ENCODE measurements at places on chromosomes 2 and 18.
A peak's percentile ranks its signal among the peaks of the same experiment; 100 is the strongest.

- DNase-seq = no peak
These were observed 20.3 kb downstream of the CFAP210 start for GRCh38 chr2:169673921-169674320.

DNA sequence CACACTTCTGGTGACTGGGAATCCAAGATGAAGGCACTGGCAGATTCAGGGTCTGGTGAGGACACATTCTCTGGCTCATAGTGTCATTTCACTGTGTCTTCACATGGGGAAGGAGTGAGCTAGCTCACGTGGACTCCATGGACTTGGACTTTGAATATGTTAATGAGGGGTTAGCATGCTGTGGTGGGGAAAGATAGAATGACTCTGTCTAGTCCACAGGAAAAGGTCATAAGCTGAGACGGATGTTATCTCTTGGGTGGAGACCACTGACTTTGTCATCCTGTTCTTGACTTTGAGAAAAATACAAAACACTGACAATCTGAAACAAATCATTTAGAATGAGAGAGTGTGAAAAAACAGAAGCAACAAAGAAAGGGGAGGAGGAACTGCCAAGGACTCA lies 145.9 kb downstream of the PIK3C3 start:
- DNase-seq = no peak

DNA sequence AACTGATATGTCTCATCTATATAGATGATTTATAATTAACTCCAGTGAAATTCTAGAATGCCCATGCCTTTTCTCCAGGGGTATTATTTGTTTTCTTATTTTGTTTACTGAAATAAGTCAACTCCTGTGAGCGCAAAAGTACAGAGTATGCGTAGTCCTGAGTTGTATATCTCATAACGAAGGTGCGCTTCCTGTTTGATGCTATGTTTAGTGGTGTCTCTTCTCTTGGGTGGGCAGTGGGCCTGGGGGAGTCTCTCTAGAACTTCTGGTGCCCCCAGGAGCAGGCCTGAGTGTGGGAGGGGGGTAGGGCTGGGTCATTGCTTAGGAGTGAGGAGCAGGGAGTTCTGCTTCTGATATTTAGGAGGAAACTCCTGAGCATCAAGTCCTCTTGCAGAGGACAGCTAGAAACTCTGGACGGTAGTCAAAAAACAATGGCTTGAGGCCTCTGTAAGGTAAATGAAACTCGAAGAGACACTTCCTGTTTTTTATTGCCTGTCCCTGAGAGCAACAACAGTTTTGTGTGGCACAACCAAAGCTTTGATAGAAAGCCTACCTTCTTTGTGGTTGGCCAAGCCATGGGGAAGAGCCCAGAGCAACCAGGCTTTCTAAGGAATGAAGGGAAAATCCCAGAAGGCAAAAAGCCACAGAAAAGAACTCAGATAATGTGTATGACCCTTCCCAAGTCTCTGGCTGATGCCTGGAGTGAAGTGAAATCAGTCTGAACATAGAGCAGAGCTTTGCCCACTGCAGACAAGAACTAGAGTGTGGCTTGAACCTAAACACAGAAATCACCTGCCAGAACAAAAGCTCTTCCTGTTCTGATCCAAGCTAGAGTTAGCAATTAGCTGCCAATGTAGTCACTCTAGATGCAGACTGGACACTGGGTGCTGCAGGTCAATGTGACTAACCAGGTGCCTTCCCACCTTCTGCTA lies 8.5 kb upstream of the SP140L start:
- no peak for DNase-seq

- DNase-seq = no peak
These were observed 15.7 kb downstream of the ZEB2 start for GRCh38 chr2:144504218-144504641.

GRCh38 chr2:136051001-136051724 lies 65.7 kb upstream of the DARS1 start:
- DNase-seq = no peak

- DNase-seq = no peak
These were observed 260.5 kb downstream of the CELF4 start for GRCh38 chr18:37305066-37305465.

GRCh38 chr18:36089001-36089400 lies 21.6 kb upstream of the RPRD1A start:
- no peak for DNase-seq

DNA sequence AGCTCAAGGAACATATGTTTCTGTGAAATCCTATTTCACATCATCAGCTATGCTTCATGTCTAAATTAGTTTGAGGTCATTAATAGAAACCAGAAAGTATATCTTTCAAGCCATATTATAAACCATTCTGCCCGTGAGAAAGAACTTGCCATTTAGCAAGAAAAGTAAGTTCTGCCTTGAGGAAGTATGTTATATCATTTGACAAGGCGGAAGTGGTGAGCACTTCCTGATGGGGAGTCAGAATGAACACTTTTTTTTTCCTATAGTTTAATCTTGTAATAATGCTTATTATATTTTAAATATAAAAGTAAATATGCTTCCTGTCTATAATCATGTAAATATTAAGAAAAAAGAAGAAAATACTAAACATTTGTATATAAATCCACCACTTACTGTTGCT lies 39.3 kb upstream of the NRXN1 start:
- DNase-seq = no peak

GRCh38 chr2:166434491-166434890 lies 58.7 kb upstream of the SCN9A start:
- no peak for DNase-seq

DNA sequence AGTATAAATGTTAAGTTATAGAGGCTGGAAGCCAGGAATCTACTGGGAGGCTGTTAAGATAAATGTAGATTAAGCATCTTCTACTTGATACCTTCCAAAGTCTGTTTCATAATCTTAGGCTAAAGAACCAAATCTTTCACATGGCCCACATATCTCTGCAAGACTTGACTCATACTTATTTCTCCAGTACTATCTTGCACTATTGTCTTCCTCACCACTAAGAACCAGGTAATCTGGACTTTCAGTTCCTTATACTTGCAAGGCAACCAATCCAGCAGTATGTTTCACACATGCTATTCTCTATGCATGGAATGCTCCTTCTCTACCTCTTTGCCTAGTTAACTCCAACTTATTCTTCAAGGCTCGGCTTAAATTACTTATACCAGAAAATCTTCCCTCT lies 62.2 kb downstream of the RBMS1 start:
- no peak for DNase-seq

- peak; percentile 89 for DNase-seq
These were observed 331.2 kb upstream of the MYT1L start for GRCh38 chr2:2662037-2662846.

- DNase-seq = no peak
These were observed 170.8 kb downstream of the DDX1 start for GRCh38 chr2:15762449-15762848.

DNA sequence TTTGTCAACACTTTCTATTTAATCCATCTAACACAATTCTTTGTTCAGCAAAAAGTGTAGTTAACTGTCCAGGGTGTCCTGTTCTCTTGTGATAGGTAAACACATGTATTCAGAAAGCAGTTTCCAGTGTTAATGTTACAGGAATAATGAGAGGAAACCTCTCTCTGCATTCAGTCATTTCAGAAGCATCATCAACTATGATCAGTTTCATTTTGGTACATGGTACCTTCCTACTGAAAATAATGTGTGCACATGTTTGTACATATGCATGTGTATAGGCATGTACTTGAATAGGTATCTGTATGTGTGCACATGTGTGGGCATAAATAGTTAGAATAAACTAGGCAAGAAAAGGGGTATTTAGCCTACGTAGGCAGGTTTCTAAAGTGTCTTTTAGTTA lies 16.6 kb downstream of the EFEMP1 start:
- DNase-seq = no peak

GRCh38 chr2:27870724-27871123 lies 19.5 kb downstream of the RBKS start:
- DNase-seq = no peak

GRCh38 chr2:74567881-74568280 lies 13.4 kb downstream of the DOK1 start:
- DNase-seq = no peak

GRCh38 chr2:154960802-154961583 lies 262.5 kb downstream of the KCNJ3 start:
- DNase-seq = no peak

GRCh38 chr18:22983175-22983574 lies 50.0 kb downstream of the RBBP8 start:
- DNase-seq = peak; percentile 35

- DNase-seq = no peak
These were observed 246.3 kb upstream of the NRP2 start for GRCh38 chr2:205435970-205436369.

GRCh38 chr2:213995400-213996105 lies 415.3 kb upstream of the VWC2L start:
- DNase-seq = no peak

GRCh38 chr2:10887476-10887875 lies 24.3 kb upstream of the KCNF1 start:
- no peak for DNase-seq

DNA sequence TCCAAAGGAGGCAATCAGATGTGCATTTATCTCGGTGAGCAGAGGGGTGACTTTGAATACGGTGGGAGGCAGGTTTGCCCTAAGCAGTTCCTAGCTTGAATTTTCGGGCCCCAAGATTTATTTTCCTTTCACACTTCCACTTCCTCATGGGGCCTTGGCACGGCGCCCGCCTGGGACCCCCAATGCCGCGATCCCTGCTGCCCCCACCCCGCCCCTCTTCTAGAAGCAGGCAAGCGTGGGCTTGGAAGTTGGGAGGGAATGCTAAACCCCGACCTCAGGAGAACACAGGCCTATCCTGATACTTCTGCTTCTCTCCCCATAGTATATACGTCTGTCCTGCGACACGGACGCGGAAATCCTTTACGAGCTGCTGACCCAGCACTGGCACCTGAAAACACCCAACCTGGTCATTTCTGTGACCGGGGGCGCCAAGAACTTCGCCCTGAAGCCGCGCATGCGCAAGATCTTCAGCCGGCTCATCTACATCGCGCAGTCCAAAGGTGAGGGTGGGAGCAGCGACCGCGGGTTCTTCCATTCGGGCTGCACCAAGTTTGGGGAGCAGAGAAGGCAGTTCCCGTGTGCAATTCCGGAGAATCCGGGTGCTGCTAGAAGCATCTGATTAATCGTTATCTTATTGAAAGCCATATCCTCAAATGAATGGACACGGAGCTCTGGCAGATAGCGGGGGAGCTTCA lies 21.6 kb downstream of the TRPM8 start:
- DNase-seq = no peak

GRCh38 chr2:216533609-216534008 lies 35.0 kb downstream of the RPL37A start:
- no peak for DNase-seq

GRCh38 chr2:218184331-218184730 lies 17.6 kb upstream of the CXCR1 start:
- no peak for DNase-seq

- DNase-seq = peak; percentile 81
These were observed 71.7 kb downstream of the HS1BP3 start for GRCh38 chr2:20578895-20579825.

GRCh38 chr2:44296653-44297052 lies 21.4 kb downstream of the SLC3A1 start:
- no peak for DNase-seq

DNA sequence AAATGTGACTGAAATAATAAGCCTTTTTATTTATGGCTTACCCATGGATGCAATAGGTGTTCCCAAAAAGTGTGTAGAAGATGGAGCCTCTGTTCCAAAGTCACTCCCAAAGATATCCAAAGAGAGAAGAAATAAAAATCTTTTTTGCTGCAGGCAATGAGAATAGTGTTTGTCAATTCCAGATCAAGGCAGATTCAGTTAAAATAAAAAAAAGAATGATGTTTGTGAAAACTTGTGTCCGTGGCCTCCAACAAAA lies 43.9 kb downstream of the COMMD1 start:
- DNase-seq = no peak

- no peak for DNase-seq
These were observed 180.3 kb upstream of the RAB12 start for GRCh38 chr18:8428951-8429350.

GRCh38 chr2:8391584-8391983 lies 290.3 kb upstream of the ID2 start:
- DNase-seq = no peak

DNA sequence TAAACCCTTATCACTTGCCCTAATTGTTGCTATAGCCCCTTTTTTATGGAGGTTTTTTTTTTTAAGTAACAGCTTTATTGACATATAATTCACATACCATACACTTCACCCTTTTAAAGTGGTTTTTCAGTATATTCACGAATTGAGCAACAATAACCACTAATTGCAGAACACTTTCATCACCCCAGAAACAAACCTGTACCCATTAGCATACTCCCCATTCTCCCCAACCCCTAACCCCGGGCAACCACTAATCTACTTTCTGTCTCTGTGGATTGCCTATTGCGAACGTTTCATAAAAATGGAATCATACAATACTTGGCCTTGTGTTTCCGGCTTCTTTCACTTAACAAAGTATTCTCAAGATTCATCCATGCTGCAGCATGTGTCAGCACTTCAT lies 213.6 kb downstream of the ATAD2B start:
- DNase-seq = no peak

DNA sequence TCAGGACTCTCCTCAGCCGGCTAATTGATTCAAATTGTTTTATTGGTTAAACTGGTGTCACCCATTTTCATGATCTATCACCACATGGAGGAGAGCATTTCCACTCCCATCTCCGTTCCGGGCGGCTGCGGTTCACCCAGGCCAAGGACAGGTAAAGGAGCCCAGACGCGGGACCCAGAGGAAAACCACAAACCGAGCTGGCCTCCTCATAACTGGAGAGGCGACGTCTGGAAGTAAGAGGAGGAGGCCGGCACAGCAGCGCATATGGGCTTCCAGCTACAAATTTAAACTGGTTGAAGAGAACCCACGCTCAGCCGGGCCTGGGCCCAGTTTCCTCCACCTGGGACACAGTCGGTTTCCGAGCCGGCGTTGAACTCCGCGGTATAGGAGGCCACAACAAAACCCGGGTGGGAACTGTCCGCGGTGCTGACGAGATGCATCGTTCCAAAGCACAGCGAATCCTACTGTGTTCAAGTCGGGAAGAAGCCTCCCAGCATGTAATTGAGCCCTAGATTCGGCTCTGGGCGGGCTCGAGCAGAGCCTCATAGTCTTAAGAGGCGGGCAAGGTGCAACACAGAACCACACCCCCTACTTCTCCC lies 3.0 kb upstream of the SKOR2 start:
- DNase-seq = no peak

DNA sequence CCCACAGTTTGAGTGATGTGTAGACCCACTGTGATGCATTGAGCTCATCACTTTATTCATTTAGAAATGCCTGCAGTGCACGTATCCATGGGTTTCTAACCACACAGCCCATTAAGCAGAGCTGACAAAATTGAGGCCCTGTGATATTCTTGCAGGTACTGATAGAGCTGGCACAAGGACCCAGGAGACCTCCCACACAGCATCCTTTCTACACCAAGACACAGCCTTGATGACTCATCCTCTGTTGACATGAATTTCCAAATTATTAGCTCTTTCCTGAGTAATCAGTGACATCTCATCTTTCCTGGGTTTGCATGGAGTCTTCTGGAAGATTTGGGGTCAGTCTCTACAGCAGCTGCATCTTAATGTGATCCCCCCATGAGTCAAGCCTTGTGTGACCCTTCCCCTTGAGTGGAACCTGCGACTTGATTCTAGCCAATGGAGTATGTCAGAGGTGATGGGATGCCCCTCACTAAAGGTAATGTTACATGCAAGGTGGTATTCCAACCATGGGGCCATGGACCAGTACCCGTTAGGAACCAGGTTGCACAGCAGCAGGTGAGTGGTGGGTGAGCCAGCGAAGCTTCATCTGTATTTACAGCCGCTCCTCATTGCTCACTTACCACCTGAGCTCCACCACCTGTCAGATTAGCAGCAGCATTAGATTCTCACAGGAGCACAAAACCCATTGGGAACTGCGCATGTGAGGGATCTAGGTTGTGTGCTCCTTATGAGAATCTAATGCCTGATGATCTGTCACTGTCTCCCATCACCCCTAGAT lies 181.1 kb upstream of the ARL4C start:
- DNase-seq = no peak

GRCh38 chr2:74343316-74343715 lies at the start of gene SLC4A5:
Gene SLC4A5, minus strand, starts transcription at chr2:74343416. Its CDS starts 28,393 bp downstream, at chr2:74315023.
- DNase-seq = no peak
